ENCODE measurements at places on chromosomes 1 and 21.

- DNase-seq, result peak; percentile 84
These were observed 20.2 kb downstream of the DHRS3 start for GRCh38 chr1:12597792-12598191.

GRCh38 chr21:45347712-45348499 lies 57.1 kb upstream of the COL18A1 start:
- peak; percentile 46 for DNase-seq

DNA sequence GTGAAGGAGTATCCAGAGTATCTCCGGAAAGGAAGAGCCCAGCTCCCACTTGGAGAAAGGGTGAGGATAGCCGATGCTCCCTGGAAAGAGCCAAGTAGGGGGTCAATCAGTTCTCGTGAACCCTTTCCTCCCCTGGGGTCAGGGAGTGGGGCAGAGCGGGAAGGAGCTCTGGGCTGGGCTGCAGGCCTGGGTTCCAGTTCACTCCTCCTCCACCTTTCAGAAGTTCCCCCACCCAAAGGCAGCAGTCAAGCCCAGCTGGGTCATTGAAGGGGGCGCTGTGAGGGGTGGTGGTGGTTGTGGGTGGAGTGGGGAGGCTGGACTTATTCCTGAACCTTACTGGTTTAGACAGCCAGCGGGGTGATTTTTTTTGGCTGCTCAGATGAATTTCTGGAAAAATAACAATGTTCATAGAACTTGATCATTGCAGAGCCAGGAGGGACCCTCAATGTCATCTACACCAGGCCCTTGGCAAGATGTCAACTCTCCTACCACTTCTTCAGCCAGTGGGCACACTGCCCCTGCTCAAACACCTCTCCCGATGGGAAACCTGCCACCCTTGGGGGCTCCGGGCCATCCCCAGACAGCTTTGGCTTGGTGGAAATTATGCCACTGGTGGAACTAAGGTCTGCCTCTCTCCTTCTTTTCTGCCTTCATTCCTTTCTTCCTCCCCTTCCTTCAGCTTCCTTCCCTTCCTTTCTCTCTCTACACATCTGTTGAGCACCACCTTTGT lies 235.8 kb downstream of the TRABD2B start:
- no peak for DNase-seq

DNA sequence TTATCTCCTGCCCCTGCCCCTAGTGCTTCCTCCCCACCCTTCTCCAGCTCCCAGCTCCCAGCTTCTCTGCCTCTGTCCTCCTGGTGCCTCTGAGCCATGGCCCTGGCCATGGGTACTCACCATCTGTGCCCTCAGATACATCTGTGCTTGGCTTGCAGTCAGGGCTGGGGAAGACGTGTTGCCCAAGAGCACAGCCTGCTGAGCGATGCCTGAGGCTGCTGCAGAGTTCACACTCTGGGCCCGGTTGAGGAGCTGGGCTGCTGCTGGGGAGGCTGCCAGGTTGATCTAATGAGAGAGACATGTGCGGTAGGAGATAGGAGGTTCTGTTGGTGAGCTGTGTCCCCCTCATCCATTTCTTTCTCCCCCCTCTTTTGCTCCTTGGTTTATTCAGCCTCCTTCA lies 49.4 kb upstream of the A3GALT2 start:
- peak; percentile 65 for DNase-seq

DNA sequence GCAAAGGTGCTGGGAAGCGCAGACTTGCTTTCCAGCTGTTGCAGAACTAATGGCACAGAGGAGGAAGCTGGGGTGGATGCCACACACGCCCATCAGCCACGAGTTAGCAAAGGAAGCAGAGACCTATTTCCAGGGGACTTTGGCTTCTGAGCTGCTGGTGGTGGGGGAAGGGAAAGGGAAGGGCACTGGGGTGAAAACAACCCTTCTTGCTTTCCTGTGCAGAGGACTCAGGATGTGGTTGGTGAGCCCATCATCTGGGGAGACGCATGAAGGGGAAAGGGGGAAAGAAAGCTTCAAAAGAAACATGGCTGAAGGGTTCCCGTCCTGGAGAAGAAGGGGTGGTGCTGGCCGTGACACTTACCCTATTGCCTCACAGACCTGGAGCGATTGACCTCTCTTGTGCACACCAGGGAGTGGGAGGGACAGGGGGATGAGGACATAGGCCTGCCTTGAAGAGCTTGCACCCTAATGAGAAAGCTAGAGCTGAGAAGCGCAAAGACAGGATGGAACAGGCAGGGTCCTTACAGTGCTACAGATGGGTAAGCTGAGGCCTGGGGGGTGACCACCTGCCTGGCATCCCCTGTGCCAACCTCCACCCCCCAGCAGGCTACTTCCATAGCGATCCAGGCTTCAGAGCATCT lies 140.8 kb upstream of the RAB4A start:
- peak; percentile 53 for DNase-seq

DNA sequence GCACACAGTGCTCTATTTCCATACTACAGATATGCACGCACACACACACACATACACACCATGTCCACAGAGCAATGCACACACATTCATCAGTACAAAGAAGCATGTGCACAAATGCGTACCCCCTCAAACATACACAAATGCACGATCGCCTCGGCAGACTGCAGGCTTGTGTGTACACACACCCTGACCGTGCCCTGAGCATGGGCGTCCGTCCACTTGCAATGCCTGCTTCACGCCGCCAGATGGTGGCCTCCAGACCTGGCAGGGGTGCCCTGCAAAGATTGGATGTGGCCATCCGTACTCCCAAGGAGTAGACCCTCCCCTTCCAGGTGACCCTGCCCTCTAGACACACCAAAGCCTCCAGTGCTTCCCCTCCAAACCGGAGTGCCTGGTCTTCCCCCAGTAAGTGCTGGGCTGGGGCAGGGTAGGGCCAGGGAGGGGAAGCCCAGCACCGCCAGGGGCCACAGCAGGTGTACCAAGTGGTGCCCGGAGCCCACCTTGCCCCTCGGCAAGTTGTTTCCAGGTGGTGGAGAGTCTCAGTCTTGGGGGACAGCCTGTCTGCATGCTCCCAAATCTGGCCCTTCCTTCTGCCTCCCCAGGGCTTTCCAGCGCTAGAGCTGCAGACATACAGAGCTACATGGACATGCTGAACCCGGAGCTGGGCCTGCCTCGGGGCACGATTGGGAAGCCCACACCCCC lies 20.6 kb downstream of the ESPN start:
- peak; percentile 54 for DNase-seq

DNA sequence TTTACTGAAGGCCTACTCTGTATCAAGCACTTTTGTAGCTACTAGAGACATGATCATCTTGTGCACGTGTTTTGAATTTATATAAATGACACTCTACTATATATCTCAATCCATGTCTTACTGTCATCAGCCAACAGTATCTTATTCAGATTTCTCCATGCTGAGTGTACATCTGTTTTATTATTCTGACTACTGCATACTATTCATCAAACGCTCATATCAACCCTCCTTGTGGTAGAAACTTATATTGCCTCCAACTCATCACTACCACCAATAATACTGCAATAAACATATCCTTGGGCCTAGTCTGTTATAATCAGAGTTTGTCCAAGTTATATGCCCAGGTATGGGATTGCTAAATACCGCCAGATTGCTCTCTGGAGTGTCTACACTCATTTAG lies 81.6 kb upstream of the IRF2BP2 start:
- no peak for DNase-seq

Data from left ventricle myocardium superior (tissue), 1 donor.